ENCODE measurements at places on chromosomes 5 and 9. TPM values are rescaled to one million over a fixed set of nuclear protein-coding genes. Genes with fewer than 3 reads are reported as not detected.

DNA sequence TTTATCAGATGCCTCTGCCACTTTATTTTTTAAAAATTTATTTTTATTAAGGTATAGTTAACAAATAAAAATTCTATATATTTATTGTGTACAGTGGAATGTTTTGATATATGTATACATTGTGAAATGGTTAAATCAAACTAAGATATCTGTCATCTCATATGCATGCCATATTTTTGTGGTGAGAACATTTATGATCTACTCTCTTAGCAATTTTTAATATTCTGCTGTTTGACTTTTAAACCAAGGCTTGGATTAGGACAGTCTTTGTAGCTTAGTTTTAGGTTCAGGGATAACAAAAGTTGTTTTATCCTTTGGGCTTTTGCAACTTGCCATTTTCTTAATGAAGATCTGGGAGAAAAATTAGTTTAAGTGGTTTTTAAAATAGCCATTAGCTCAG lies 46.0 kb upstream of the CDKN2B start:
- no peaks in the 10 kb centered on the region for H3K27me3 ChIP-seq
- no peaks in the 10 kb centered on the region for H3K4me1 ChIP-seq
- no peak overlapping the region for H3K4me3 ChIP-seq
- no peaks in the 10 kb centered on the region for H3K36me3 ChIP-seq
- no peak for DNase-seq
- no peak overlapping the region for H3K27ac ChIP-seq

- H3K27me3 ChIP-seq, result no peaks in the 10 kb centered on the region
- H3K27ac ChIP-seq, result no peak overlapping the region
- no peaks in the 10 kb centered on the region for H3K4me1 ChIP-seq
- peaks cover 48% of the 10 kb centered on the region for H3K36me3 ChIP-seq
Observed at GRCh38 chr9:81581986-81582385, 107.4 kb downstream of the TLE1 start.

GRCh38 chr9:79975621-79976256 lies 404.0 kb downstream of the TLE4 start:
- no peak for DNase-seq
- no peaks in the 10 kb centered on the region for H3K36me3 ChIP-seq
- no peak overlapping the region for H3K27ac ChIP-seq
- H3K27me3 ChIP-seq, result no peaks in the 10 kb centered on the region
- H3K4me3 ChIP-seq, result no peak overlapping the region

The TXNDC8 gene
- not detected for total RNA-seq

DNA sequence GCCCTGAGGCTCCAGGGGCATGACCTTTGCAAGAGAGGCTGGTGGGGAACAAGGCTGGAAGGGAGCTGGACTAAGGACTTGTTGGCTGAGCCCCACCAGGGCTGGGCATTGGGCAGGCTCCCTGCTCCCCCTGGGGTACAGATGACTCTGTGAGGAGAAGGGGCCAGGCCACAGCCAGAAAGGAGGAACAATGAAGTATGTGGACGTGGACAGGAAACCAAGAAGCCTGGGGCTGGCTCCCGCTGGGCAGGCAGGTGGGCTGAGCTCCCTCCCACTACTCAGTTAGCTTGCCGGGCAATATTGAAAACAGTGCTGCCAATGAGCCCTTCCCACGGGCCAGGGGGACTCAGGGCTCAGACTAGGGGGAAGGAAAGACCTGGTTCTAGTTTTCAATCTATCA lies 66.1 kb upstream of the SPTLC1 start:
- no peaks in the 10 kb centered on the region for H3K4me1 ChIP-seq
- peaks cover 1% of the 10 kb centered on the region for H3K27me3 ChIP-seq
- H3K4me3 ChIP-seq, result no peak overlapping the region
- no peak for DNase-seq

The KCNV2 gene
- total RNA-seq, result not detected

DNA sequence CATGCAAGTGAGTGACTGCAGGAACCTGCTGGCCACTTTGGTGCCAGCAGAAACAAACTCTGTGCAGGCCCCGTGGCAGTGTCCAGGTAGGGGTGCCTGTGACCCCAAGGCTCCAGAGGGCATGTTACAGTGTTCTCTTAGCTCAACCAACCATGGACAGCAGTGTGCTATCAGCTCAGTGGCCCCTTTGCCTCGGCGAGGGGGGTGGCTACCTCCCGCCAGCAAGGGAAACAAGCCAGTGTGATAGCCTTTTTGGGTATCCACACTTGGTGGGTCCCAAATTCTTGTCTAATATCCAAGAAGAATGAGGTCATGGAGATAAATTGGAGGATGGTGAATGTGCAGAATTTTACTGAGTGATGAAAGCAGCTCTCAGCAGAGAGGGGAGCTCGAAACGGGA lies 298.6 kb upstream of the SLC30A5 start:
- H3K4me3 ChIP-seq, result no peak overlapping the region
- no peaks in the 10 kb centered on the region for H3K36me3 ChIP-seq
- peaks cover 13% of the 10 kb centered on the region for H3K27me3 ChIP-seq

GRCh38 chr5:135034236-135034962 lies 371 bp upstream of the PITX1 start:
- H3K4me1 ChIP-seq, result peaks cover 20% of the 10 kb centered on the region
- H3K4me3 ChIP-seq, result peak overlapping the region; percentile 23
- DNase-seq, result peak; percentile 80

DNA sequence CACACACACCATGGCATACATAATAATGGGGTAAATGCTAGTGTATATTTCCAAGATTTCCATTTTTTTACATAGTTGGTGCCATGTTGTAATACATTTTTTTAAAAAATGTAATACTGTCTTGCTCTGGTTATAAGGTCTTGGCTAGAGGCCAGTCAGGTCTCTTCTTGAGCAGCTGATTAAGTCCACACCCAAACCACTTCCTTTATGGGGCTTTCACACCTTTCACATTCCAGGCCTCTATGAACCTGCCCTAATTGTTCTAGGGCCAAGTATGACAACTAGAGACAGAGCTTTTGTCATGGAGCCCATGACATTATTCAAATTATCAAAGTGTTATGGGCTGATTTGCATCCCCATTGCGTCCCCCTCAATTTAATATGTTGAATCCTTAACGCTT lies 495.6 kb upstream of the CTNND2 start:
- no peaks in the 10 kb centered on the region for H3K4me1 ChIP-seq
- no peaks in the 10 kb centered on the region for H3K27me3 ChIP-seq
- no peak overlapping the region for H3K4me3 ChIP-seq
- H3K36me3 ChIP-seq, result no peaks in the 10 kb centered on the region
- DNase-seq, result no peak
- no peak overlapping the region for H3K27ac ChIP-seq

- H3K4me3 ChIP-seq, result no peak overlapping the region
- H3K27ac ChIP-seq, result no peak overlapping the region
- H3K36me3 ChIP-seq, result no peaks in the 10 kb centered on the region
- H3K27me3 ChIP-seq, result no peaks in the 10 kb centered on the region
- no peak for DNase-seq
- peaks cover 14% of the 10 kb centered on the region for H3K4me1 ChIP-seq
Observed at GRCh38 chr9:8734760-8735159, 935.2 kb upstream of the DMAC1 start.

The HARS2 gene
- total RNA-seq, result 21.4 TPM

- DNase-seq, result no peak
- no peaks in the 10 kb centered on the region for H3K4me1 ChIP-seq
- H3K27ac ChIP-seq, result no peak overlapping the region
- H3K27me3 ChIP-seq, result no peaks in the 10 kb centered on the region
Observed at GRCh38 chr5:56971275-56971674, 19.4 kb upstream of the MIER3 start.

- H3K4me1 ChIP-seq, result peaks cover 9% of the 10 kb centered on the region
- no peak for DNase-seq
- no peak overlapping the region for H3K27ac ChIP-seq
- no peak overlapping the region for H3K4me3 ChIP-seq
- peaks cover 21% of the 10 kb centered on the region for H3K27me3 ChIP-seq
Observed at GRCh38 chr5:138489683-138490061, 24.4 kb downstream of the EGR1 start.

DNA sequence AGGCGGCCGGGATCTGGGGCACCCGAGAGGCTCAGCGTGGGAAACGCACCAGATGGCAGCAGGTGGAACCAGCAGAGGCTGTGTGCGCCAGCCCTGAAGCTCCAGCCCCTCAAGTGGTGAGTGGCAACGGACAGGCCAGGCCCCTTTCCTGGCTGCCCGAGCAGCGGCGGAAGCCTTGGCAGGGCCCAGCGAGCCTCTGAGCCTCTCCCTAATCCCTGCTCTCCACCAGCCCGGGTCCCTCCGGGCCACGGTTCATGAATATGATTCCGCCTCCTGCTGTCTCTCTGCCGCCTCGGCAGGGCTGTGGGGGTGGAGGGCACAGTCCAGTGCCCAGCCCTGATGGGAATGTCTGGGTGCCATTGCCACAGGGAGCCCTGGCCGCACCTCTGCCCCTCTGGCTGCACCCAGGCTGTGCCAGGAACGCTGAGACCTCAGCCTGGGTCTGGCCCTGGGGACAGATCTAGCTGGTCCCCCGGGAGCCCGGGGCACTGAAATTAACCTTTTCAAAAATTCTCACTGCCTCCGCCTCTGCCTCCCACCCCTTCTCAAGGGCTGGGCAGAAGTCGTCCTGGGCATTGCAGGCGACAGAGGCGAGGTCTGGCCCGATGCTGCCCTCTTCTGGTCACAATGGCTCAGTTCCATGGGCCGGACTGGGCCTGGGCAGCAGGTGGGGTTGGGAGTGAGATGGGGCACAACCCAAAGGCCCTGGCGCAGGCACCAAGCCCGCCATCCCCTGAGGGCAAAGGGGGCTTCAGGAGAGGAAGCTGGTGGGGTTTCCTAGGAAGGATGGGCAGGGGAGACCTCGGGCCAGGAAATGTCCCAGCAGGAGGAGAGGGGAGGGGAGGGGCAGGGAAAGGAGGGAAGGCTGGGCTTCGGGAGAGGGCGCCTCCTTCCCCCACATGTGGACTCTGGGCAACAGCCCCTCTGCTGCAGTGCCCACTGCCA lies 20.3 kb downstream of the CCDC187 start:
- H3K36me3 ChIP-seq, result no peaks in the 10 kb centered on the region
- no peak overlapping the region for H3K27ac ChIP-seq
- peak; percentile 43 for DNase-seq
- no peak overlapping the region for H3K4me3 ChIP-seq
- H3K4me1 ChIP-seq, result peaks cover 4% of the 10 kb centered on the region

DNA sequence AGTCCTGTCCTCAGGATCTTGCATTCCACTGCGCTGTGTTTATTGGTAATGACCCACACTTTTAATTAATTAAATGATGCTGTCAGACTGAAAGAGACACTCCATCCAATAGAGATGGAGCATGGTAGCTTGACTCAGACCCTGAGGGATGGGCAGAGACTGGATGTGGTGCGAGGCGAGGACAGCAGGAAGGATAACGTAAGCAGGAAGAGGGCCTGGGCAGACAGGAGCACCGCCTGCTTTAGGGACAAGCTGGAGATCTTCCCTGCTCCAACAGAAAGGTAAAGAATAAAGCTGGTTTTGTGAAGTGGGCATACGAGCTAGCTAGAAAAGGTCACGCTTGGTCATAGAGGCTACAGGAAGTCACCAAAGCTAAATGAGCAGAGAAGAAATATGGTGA lies 3.6 kb upstream of the DOCK8 start:
- no peak overlapping the region for H3K4me3 ChIP-seq
- no peaks in the 10 kb centered on the region for H3K4me1 ChIP-seq
- H3K36me3 ChIP-seq, result no peaks in the 10 kb centered on the region

- H3K4me3 ChIP-seq, result no peak overlapping the region
- H3K4me1 ChIP-seq, result peaks cover 5% of the 10 kb centered on the region
- DNase-seq, result no peak
- H3K27me3 ChIP-seq, result no peaks in the 10 kb centered on the region
- H3K36me3 ChIP-seq, result no peaks in the 10 kb centered on the region
Observed at GRCh38 chr9:104970271-104970987, 42.5 kb upstream of the ABCA1 start.

DNA sequence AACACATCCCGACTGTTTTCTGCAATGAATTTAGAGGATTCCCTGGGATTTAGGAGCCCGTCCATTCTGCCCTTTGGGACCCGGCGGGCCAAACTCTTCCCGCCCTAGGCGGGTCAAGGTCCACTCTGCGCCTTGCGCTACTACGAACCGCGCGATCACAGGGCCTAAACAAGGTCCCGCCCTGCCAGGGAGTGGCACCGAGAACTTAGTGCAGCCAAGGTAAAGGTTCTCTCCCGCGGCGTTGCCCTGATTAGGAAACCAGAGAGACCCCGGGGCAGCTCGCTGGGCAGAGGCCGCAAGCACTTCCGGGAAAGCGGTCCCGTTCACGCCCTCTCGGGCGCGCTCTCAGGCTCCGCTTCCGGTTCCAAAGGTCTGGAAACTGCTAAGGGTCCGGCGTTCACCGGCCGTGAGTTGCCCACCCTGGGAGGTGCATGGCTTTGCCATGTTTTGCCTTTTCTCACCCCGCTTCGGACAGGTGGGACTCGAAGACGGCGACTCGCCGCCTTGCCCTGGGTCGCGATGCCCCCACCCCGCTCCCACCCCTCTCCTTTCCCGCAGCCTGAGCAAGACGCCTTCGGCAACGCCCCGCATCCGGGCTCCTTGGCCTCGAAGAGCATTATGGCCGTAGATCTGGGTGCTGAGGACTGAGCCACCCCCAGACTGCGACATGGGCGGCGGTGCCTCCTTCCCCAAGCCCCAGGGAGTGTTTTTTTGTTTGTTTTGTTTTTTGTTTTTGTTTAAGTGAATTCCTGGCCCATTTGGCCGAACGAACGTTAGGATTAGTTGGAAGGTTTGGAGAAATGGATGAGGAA lies 23.4 kb downstream of the HNRNPK start:
- peak overlapping the region; percentile 50 for H3K4me3 ChIP-seq
- H3K27me3 ChIP-seq, result no peaks in the 10 kb centered on the region
- H3K36me3 ChIP-seq, result no peaks in the 10 kb centered on the region
- no peak for DNase-seq
- no peaks in the 10 kb centered on the region for H3K4me1 ChIP-seq
- H3K27ac ChIP-seq, result no peak overlapping the region

GRCh38 chr5:174825587-174825986 lies 101.2 kb downstream of the MSX2 start:
- DNase-seq, result no peak
- H3K36me3 ChIP-seq, result no peaks in the 10 kb centered on the region
- H3K4me1 ChIP-seq, result no peaks in the 10 kb centered on the region
- no peaks in the 10 kb centered on the region for H3K27me3 ChIP-seq
- H3K27ac ChIP-seq, result no peak overlapping the region
- H3K4me3 ChIP-seq, result no peak overlapping the region

The GABRA6 gene
- not detected for total RNA-seq

DNA sequence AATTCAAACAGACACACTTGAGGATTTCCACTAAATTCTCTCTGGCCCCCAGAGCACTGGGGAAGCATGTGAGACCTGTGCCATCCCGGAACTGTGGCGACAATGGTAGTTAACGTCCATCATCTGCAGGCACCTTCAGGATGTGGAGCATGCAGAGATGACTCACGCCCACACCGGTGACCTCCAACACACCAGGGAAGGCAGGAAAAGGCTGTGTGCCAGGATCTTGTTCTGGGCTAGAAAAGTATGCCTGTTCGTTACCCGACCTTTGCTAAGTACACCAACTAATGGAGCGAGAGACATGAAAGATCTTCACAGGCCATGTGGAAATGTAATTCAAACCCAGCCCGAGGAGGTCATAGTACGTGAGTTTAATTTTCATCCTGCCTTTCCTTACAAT lies 208.8 kb downstream of the MELK start:
- H3K36me3 ChIP-seq, result no peaks in the 10 kb centered on the region
- no peaks in the 10 kb centered on the region for H3K27me3 ChIP-seq
- no peak overlapping the region for H3K4me3 ChIP-seq
